ENCODE measurements at places on chromosomes 12 and 14. TPM values are rescaled to one million over a fixed set of nuclear protein-coding genes. Genes with fewer than 3 reads are reported as not detected.

- no peak for DNase-seq
These were observed 117.4 kb downstream of the DICER1 start for GRCh38 chr14:95039993-95040348.

The TBX5 gene
- not detected for total RNA-seq

- no peak for DNase-seq
These were observed 52.8 kb downstream of the CRADD start for GRCh38 chr12:93729934-93730333.

The KITLG gene
- 22.4 TPM for total RNA-seq

- DNase-seq: no peak
These were observed 91.4 kb upstream of the FLRT2 start for GRCh38 chr14:85438481-85438942.

Measured in bronchial epithelial cell (primary cell).